ENCODE measurements at places on chromosomes 1 and 21. TPM values are rescaled to one million over a fixed set of nuclear protein-coding genes. Genes with fewer than 3 reads are reported as not detected.

HNRNPR gene
- total RNA-seq, result 241 TPM

CLCA4 gene
- not detected for total RNA-seq

CYP4Z1 gene
- not detected for total RNA-seq

LORICRIN gene
- total RNA-seq, result not detected

CFAP107 gene
- not detected for total RNA-seq

AMY1C gene
- total RNA-seq, result not detected

ESPN gene
- 1.2 TPM for total RNA-seq
